ENCODE measurements at places on chromosomes 2 and 18. TPM values are rescaled to one million over a fixed set of nuclear protein-coding genes. Genes with fewer than 3 reads are reported as not detected.

The PLEKHH2 gene
- total RNA-seq: 0.20 TPM

- DNase-seq: no peak
Observed at GRCh38 chr2:182824056-182824766, 42.2 kb downstream of the FRZB start.

GRCh38 chr2:158189526-158189925, 87.8 kb downstream of the UPP2 start:
- no peak for DNase-seq

DNA sequence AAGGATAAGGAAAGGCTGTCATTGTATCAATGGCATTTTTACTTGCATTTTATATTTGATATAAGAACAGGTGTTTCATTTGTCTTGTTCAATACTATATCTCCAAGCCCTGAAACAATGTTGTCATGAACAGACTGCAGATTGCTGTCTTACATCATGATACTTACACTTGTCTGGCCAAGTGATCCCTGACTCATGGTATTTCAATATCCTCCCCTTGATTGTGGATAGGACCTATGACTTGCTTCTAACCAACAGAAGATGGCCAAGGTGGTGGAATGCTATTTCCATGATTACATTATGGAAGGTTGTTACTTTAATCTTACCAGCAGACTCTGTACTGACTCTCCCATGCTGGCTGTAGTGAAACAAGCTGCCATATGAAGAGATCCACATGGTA, 471.1 kb downstream of the CCDC85A start:
- DNase-seq: no peak

DNA sequence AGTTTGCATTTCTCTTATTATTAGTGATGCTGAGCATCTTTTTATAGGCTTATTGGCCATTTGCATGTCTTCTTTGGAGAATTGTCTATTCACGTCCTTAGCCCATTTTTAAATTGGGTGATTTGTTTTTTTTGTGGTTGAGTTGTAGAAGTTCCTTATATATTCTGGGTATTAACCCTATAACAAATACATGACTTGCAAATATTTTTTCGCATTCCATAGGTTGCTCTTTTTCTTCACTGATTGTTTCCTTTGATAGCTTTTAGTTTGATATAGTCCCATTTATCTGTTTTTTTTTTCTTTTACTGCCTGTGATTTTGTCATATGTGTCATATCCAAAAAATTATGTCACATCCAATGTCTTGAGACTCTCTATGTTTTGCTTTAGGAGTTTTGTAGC, 243.6 kb downstream of the GPD2 start:
- no peak for DNase-seq

The RGPD3 gene
- total RNA-seq: 0.20 TPM

DNA sequence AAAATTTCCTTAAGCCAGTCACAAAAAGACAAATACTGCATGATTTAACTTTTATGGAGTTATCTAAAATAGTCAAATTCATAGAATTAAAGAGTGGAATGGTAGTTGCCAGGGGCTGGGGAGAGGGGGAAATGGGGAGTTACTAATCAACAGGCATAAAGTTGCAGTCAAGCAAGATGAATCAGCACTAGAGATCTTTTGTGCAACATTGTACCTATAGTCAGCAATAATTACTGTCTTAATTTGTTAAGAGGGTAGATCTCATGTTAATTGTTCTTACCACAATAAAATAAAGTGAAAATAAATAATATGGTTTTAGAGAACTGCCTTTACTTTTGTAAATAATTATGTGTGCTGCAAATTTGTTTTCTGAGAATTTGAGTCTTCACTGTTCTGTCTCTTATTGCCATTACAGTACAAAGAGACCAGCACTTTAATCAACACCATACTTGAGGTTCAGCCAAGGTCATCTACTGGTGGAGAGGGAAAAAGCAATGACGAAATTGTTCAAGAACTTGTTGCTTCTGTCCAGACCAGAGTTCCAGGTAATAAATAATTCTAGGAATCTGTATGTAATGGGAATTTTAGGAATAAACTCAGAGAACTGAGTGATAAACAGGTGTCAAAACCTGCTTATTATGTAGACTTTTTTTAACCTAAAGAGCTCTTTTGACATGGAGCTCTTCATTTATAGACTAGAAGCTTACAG, 75.5 kb downstream of the TRABD2A start:
- no peak for DNase-seq

The B3GNT7 gene
- total RNA-seq: 0.26 TPM

DNA sequence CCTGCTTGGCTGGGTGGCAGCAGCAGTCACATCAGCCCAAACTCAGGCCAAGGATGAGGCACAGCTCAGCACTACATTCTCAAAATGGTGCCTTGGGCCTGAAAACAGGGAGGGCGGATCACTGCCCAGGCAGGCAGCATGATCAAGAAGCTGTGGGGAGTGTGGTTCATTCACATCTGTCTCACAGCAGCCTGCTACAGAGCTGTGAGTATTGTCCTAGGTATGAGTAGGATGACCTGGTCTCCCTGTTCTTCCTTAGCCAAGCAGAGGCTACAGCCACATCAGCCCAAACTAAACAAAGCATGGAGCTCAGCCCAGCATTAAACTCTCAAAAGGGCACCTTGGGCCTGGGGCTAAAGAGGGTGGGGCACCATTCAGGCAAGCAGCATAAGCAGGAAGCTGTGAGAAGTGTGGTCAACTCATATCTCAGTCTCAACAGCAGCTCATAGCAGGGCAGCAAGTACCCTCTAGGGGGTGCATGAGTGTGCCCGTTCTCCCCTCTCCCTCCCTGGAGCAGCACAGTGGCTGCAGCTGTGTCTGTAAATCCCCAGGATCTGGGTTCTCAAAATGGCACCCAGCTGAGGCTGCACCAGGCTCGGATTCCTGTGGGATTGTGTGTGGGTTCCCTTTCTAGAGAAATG, 139.6 kb downstream of the TRABD2A start:
- no peak for DNase-seq

The TACR1 gene
- not detected for total RNA-seq

The TSGA10 gene
- total RNA-seq: 2.4 TPM

The TEX44 gene
- total RNA-seq: not detected

- no peak for DNase-seq
Observed at GRCh38 chr2:54605836-54606235, 117.6 kb upstream of the EML6 start.

- DNase-seq: no peak
Observed at GRCh38 chr2:1841461-1841860, 97.1 kb upstream of the PXDN start.

Measured in pulmonary artery endothelial cell (primary cell).